Purkinje cell (primary cell): ENCODE measurements at places on chromosomes 5 and 9. TPM values are rescaled to one million over a fixed set of nuclear protein-coding genes. Genes with fewer than 3 reads are reported as not detected.

Gene SUSD3
- not detected in 2 replicates for polyA plus RNA-seq

Gene C8G
- polyA plus RNA-seq = 0.90 TPM in 1 of 2 replicates, not detected in the other

Gene NME5
- polyA plus RNA-seq = 113 and 125 TPM in 2 replicates

Gene MTAP
- 4.0 and 9.2 TPM in 2 replicates for polyA plus RNA-seq

Gene LHX3
- not detected in 2 replicates for polyA plus RNA-seq

Gene PCDHB9
- polyA plus RNA-seq = 0.21 and 0.81 TPM in 2 replicates

Gene BTNL8
- polyA plus RNA-seq = not detected in 2 replicates

Gene PCSK1
- 0.07 and 10.0 TPM in 2 replicates for polyA plus RNA-seq

Gene MZB1
- polyA plus RNA-seq = not detected in 2 replicates

Gene GMCL2
- not detected in 2 replicates for polyA plus RNA-seq

Gene PCBD2
- 4.4 and 5.6 TPM in 2 replicates for polyA plus RNA-seq

Gene CCDC152
- 60.9 and 83.2 TPM in 2 replicates for polyA plus RNA-seq

Gene PKN3
- polyA plus RNA-seq = not detected in 2 replicates

Gene AHRR
- polyA plus RNA-seq = not detected in 2 replicates

Gene SPINK1
- polyA plus RNA-seq = not detected in 2 replicates

Gene NMUR2
- 1.6 TPM in 1 of 2 replicates, not detected in the other for polyA plus RNA-seq

Gene SNCAIP
- 1.0 and 4.6 TPM in 2 replicates for polyA plus RNA-seq

Gene CCDC192
- polyA plus RNA-seq = not detected in 2 replicates

Gene CCDC107
- 6.2 and 18.5 TPM in 2 replicates for polyA plus RNA-seq
